ENCODE measurements at places on chromosomes 13 and 19.

GRCh38 chr13:91153372-91153771 is 194.1 kb upstream of the MIR17HG start:
- no peak for DNase-seq

DNA sequence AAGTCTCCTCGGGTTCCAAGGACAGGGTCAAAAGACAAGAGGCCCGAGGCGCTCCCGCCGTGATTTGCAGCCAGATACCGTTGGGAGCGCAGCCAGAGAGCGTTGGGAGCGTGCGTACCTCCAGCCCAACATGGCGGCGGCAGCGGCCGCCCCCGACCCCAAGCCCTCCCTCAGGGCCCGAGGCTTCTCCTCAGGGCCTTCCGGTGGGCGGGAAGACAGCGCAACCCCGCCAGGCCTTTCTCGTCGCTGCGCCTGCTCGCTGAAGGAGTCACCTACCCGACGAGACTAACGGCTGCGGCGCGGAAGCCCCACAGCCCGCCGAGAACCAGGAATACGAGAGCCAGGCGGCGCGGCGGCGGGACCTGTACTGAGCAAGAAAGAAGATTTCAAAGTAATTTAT is 3.2 kb upstream of the ZNF850 start:
- no peak for DNase-seq

- no peak for DNase-seq
Observed at GRCh38 chr13:41495044-41495443, 37.7 kb downstream of the RGCC start.

- no peak for DNase-seq
Observed at GRCh38 chr13:102561933-102562332, 34.9 kb upstream of the TPP2 start.

GRCh38 chr13:42876270-42876714 is 94.9 kb downstream of the FAM216B start:
- no peak for DNase-seq

- no peak for DNase-seq
Observed at GRCh38 chr13:93794197-93794885, 567.7 kb downstream of the GPC6 start.

GRCh38 chr13:74048756-74049155 is 85.4 kb downstream of the KLF12 start:
- DNase-seq = no peak

- DNase-seq = no peak
Observed at GRCh38 chr13:77989281-77989680, 70.7 kb upstream of the EDNRB start.

DNA sequence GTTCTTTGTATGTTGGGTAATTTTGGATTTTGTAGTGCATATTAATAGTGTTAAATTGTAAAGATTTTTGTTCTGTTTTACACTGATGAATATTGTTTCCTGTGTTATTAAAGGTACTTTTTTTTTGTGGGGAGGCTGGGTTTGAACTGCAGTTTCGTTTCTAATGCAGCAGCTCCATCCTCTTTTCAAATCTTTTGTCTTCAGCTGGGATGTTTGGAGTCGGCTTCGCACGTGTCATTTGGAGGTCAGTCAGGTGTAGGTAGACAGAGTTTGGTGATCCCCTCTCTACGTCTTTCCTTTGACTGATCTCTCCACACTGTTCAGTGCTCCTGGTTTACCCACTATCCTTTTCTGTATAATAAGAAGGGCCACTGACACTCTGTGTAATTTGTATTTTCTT is 30.3 kb downstream of the TDRD3 start:
- DNase-seq = no peak

- DNase-seq = no peak
Observed at GRCh38 chr13:60355056-60355455, 42.0 kb upstream of the TDRD3 start.

- no peak for DNase-seq
Observed at GRCh38 chr13:113029487-113030258, 60.7 kb downstream of the MCF2L start.

- DNase-seq = no peak
Observed at GRCh38 chr19:10820173-10820572, 15.8 kb downstream of the TMED1 start.

DNA sequence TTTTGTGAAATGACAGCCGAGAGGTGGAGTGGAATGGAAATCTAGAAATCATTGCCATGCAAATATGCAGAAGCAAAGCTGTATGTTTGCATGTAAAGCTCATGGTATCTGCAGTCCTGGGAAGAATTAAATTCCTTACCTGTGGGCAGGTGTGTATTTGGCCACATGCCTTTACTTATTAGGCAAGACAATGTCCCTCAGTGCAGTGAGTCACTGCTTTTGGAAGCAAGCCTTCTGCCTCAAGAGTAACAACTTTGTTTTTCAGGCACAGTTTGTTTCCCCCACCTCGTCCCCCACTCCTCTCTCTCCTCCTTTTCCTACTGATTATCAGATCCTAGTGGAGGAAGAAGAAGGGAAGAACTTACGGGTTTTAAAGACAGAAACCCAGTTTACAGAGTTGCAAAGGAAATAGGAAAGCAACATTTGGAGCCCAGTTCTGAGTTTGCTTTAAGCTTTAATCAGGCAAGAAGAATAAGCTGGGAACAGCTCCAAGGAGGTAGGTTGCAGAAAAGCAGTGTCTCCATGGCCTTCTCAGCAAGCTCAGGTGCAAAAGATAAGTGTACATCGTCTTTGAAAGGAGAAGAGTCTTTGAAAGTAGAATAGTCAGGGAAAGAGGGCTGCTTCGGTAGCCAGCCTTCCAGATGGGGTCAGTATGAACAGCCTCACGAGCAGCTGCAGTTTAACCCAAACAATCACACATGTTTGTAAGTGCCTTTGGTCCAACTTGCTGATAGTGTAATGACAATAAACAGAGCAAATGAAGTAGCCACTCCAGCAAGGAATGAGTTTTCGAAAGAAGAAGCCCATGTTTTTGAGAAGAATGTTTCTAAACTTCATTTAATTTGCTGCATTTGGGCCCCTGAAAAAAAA is 190.1 kb downstream of the KLF5 start:
- no peak for DNase-seq

DNA sequence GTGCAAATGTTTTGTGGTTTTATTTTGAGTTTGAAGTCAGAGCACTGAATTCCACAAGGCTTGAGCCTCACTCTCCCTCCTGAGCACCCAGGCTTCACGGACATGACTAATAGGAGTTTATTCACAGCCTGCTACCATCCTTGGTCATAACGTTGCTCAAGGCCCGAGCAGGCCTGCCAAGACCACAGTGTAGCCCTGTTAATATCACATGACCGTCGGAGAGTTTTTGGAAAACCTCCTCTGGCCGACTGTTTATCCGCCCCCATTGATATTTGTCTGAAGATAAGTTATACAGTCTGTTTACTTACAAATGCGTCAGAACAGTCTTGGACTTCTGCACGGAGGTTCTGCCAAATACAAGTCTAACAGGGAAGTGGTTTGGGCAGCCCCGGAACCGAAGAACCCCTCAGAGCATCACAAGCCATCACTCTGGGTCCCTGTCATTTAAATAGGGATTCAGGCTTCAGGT is 89.9 kb downstream of the COL4A2 start:
- no peak for DNase-seq

DNA sequence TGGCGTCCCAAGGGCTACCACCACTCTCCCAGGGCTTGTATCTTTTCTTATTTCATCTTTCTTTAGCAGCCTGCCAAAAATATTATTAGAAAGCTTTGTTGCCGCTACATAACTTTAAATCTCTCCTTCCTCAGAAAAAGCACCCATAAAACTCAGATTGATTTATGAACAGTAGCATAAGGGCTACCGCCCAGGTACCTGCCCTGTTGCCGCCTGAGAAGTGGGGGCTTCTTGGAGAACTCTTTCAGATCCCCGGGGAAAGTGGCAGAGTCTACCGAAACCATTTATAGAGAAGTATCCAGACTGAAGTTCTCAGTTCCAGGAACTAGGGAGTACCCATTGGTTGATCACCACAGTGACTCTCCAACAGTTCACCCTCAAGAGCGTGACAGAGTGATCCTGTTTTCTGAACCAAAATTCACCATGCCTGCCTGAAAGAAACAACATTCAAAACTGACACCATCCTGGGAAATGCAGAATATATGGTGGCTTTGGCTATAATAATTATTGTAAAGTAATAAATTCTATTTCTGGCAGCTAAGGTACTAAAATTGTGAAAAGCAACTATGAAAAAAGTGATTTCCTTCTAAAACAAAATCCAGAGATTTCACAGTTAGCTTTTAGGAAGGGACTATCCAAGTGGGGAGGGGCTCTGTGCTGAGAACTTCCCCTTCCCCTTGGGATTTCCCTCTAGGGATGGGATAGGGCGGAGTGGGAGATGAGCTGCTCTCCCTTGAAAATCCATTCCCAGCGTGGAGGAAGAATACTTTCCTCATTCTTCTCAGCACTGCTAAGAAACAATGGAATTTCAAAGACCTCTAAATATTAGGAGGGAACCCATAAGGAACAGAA is 877 bp upstream of the N4BP2L1 start:
- DNase-seq = no peak

DNA sequence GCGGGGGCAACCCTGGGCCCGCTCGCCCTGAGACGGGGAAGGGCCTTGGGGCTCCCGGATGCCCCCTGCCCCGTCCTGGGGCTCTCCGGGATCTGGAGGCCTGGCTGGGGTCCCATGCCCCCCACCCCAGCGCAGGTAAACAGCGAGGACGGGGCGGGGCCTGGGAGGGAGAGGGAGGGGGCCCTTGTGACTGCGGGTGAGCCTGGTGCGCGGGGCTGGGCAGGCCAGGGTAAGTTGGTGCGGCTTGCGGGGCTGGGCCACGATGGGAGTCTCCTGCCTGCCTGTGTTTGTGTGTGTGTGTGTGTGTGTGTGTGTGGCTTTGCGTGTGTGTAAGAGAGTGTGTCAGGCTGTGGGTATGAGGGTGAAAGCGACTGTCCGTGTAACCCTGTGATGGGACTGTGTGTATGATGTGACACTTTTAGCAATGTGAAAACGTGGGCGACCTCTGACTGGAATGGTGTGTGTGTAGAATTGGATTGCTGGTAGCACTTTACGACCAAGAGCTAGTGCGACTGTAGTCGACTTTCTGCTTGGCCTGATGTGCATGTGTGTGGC is 426 bp downstream of the KLC3 start:
- DNase-seq = no peak

DNA sequence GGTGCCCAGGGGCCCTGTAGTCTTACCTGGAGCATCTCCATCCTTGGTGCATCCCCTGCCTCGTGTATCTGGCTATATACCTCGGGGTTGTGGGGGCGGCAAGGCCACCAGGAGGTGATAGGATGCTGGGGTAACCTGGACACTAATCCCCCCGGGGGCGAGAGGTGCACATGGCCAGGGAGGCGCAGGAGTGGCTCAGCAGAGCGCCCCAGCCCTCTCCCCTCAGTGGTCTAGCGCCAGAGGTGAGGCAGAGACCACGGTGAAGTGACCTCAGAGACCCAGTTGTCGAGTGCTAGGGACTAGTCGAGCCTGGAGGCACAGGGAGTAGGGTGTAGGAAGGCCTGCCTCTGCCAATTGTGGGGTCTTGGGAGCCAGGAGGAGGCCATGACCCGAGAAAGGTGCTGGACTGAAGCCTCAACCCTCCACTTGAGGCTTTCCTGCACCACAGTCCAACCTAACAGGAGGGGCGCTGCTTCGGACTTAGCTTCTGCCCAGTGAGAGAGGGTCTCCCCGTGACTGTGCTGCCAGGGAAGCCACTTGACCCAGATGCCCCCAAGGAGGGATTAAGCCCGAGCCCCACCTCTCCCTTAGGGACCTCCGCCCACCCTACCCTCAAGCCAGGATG is at the start of gene LHB:
TSS of gene LHB (minus strand) at position 51 of the 625 bp plus-strand sequence. CDS start at position 41, 10 bp downstream.
- no peak for DNase-seq

DNA sequence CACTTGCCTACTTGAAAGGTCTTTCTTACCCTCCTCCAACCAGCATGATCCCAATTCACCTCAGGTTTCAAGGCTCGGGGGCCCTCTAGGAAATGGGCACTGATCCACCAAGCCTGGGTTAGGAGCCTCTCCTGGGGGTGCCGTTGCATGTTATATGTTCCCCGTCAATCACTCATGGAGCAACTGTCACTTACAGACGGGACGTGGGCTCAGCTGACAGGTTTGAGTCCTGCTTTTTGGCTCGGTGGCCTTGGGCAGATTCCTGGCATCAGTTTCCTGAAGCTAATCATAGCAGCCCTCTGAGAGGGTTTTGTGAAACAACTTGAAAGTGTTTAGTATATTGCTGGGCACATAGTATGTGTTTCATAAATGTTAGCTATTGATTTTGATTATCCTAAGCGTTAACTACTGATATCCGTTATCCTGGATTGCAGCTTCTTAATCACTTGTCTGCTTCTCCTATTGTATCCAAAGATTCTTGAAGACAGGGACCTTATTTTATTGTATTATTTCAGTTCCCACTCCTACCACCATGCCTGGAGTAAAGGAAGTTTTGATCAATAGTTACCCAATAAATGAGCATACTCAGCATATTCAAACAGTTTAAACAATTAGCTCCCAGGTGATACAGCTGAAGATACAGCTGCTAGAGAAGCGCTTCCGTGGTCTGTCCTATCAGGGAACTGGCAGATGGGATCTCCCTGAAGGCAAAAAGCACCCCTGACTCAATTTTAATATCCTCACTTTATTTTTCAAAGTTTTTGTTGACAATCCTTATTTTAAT is 57.9 kb downstream of the RFC3 start:
- DNase-seq = no peak

- DNase-seq = no peak
Observed at GRCh38 chr13:31982124-31982523, 49.5 kb upstream of the FRY start.

GRCh38 chr19:45660636-45661035 is 7.4 kb upstream of the GIPR start:
- DNase-seq = no peak

DNA sequence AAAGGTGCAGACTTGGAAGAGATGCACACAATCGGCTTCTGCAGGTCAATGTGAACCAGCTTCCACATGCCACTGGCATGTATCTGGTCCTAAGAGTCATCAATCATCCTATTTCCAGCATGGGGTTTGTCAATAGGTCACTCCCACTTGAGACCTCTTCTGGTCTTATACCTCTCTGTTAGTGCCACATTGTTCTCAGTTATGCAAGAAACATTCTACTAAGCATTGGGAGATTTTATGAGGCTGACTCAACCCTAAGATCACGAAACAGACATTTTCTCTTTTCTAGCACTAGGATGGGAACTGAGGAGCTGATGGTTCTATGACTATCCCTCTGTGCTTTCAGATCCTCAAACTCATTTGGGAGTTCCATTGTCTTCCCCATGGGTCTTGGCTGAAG is 581.5 kb upstream of the KLF12 start:
- DNase-seq = no peak

DNA sequence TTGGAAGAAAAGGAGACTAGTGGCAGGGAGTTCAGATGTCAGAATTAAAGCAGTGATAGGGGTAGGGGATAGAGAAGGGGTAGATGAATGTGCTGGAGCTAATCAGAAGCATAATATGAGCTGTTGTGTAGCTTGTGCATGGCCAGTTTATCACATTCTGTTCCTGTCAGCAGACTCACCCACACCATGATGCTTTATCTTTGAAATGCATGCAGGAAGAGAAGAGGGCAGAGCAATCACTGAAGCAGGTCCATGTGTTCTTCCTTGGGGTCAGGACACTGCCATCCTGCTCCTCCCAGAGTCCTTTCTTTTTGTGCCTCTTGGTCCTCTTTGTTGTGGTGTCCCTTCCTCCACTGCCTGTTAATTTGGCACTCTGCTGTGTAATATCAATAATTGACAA is 5.8 kb downstream of the CHAMP1 start:
- DNase-seq = no peak
